ENCODE measurements at places on chromosomes 6 and 20. TPM values are rescaled to one million over a fixed set of nuclear protein-coding genes. Genes with fewer than 3 reads are reported as not detected.

Gene GSTA2
- not detected for total RNA-seq

Gene XKR7
- not detected for total RNA-seq

Gene SRXN1
- 9.7 TPM for total RNA-seq

Gene FAM110A
- total RNA-seq: 24.5 TPM

Gene SERINC1
- total RNA-seq: 78.2 TPM

Gene PSMF1
- 185 TPM for total RNA-seq

Gene SLC17A1
- 0.29 TPM for total RNA-seq

Gene HLA-DOA
- 3.1 TPM for total RNA-seq

Gene MAFB
- 0.19 TPM for total RNA-seq

Gene WFDC12
- not detected for total RNA-seq

Gene HLA-DMB
- 3.6 TPM for total RNA-seq

Gene CRIP3
- total RNA-seq: 0.90 TPM

Gene RGL2
- 34.3 TPM for total RNA-seq

Gene CTSA
- 37.0 TPM for total RNA-seq

Gene PPP1R16B
- 143 TPM for total RNA-seq

Gene PEDS1
- total RNA-seq: 14.4 TPM

Gene GCM1
- 0.17 TPM for total RNA-seq
